ENCODE measurements at places on chromosomes 11 and 22. TPM values are rescaled to one million over a fixed set of nuclear protein-coding genes. Genes with fewer than 3 reads are reported as not detected.

DNA sequence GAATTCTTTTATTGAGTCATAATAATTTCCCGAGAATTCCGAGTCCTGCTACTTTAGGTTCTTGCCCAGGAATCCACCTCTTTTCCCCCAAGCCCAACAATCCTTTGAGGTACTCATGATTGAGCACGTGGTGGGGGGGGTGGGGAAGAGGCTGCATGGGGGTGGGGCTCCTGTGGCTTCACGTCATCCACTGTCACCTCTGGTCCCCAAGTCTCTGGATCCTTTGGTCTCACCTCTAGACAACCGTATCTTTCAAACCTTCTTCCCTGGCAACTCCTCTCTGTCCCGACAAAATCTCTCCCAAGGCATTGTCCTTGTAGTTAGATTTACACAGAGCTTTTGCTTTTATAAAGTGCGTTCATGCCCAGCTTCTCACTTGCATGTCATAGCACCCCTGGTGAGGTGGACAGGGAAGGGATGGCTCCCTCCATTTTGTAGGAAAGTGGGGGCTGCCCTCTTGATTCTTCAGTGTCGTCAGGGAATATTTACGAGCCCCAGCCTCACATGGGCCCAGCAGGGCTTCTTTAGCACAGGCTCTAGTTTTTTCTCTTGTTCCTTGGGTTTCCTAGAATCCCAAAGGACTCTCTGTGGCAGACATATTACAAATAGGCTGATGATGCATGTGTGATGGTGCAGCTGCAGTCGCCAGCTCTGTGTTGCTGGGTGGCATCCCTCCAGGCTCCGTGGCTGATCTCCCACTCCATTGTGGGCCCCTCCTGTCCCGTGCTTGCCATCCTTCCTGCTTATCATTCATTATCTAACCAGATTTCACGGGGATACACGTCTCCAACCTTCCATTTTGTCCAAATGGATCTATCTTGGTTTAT, 8.4 kb downstream of the UCP3 start:
- H3K4me1 ChIP-seq = peaks cover 62% of the 10 kb centered on the region
- no peaks in the 10 kb centered on the region for H3K27me3 ChIP-seq
- H3K36me3 ChIP-seq = no peaks in the 10 kb centered on the region
- H3K27ac ChIP-seq = no peak overlapping the region
- DNase-seq = no peak

DNA sequence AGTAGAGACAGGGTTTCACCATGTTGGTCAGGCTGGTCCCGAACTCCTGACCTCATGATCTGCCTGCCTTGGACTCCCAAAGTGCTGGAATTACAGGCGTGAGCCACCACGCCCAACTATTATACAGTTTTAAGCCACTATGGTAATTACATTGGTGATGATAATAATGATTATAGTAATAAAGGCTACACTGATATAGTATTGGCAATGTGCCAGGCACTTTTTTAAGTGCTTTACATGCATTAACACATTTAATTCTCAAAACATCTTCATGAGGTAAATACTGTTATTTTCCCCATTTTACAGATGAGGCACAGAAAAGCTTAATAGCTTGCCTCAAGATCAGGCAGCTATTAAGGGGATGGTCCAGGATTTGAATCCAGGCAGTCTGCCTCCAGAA, 222.5 kb downstream of the SOX6 start:
- no peaks in the 10 kb centered on the region for H3K4me1 ChIP-seq
- no peaks in the 10 kb centered on the region for H3K36me3 ChIP-seq
- H3K27me3 ChIP-seq = no peaks in the 10 kb centered on the region

Gene OR52E8
- total RNA-seq = not detected

DNA sequence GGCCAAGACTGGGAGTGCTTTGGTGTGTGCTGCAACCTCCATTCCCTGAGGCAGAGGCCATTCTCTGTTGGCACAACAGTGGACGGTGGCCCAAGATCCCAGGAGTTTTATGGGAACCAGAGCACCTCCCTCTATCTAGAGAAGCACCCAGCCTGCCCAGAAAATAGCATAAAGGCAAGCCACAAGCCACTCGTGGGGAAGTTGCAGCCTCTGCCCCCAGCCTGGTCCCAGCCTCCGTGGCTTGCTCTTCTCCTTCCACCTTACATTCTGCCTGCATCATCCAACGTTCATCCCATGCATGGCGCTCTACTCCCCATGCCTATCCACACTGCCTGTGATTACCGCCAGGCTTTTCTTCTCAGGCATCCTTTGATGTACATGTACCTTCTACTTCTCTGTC, 15.8 kb downstream of the IL17RA start:
- H3K27me3 ChIP-seq = no peaks in the 10 kb centered on the region
- DNase-seq = no peak
- peaks cover 64% of the 10 kb centered on the region for H3K36me3 ChIP-seq
- H3K27ac ChIP-seq = no peak overlapping the region
- no peak overlapping the region for H3K4me3 ChIP-seq

All from CD4-positive, alpha-beta memory T cell (primary cell).